ENCODE measurements at places on chromosomes 7 and 10.

- DNase-seq, result no peak
Observed at GRCh38 chr7:72405418-72405817, 6.7 kb downstream of the CALN1 start.

DNA sequence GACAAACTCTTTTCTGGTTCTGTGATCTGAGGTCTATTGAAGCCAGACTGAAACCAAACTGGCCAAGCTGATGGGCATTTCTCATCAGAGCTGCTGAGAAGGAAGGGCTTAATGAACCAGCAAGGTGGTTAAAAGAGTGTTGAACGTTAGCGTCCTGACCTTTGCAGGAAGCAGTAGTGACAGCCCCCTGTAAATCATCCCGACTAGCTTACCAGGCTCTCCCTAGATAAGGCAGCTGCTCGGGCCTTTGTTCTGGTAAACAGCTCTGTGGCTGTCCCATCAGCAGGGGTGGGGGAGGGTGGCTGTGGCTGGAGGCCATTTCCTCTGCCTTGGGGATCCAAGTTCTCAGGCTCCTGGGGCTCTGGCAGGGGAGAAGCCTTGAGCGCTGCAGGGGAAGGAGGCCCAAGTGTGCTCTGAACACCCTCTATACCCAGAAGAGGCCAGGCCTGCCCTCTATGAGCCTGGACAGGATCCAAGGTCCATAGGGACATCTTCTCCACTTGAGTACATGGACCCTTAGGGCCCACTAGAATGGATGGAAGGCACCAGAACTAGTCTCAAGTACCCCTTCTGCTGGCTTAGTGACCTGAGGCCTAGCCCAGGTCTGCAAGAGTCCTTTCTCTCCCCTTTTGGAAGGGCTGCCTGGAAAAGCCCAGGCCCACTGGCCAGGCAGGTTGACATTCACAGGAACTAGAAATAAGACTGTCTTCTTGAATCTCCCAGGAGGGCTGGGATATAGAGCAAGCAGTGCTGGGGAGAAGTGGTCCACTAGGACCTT, 134.6 kb downstream of the ARHGAP22 start:
- no peak for DNase-seq

GRCh38 chr7:77425101-77426051, 9.2 kb upstream of the GSAP start:
- no peak for DNase-seq

GRCh38 chr7:7554021-7554432, 12.7 kb upstream of the MIOS start:
- no peak for DNase-seq

DNA sequence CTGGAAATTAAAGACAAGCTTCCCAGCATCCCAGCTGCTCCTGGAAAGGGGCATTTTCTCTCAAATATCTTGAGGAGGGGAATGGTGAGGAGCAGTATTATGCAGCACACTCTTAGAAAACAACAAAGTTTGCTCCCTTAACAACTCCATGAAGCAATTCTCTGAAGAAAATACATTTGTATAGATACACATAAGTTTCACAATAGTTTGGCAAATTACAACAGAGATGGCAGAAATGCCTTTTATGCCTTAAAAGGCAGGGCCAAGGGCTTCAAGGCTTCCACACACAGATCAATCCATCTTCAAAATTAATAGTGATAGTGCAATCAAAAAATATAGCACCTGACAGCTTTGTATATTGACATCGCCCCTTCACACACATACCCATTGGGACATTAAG, 12.2 kb downstream of the DGKI start:
- DNase-seq, result no peak

GRCh38 chr10:13483951-13484350, 44.9 kb downstream of the BEND7 start:
- DNase-seq, result no peak

All from stimulated activated CD4-positive, alpha-beta T cell treated with anti-CD3 and anti-CD28 coated beads, Interleukin-15, amount 100 ng/mL, for 48 hours (primary cell).